Peyer's patch (tissue), 4 donors: ENCODE measurements at places on chromosomes 3 and 15. TPM values are rescaled to one million over a fixed set of nuclear protein-coding genes. Genes with fewer than 3 reads are reported as not detected.

- DNase-seq: no peak
- H3K27ac ChIP-seq: no peak overlapping the region
- no peaks in the 10 kb centered on the region for H3K4me1 ChIP-seq
- H3K27me3 ChIP-seq: no peaks in the 10 kb centered on the region
Observed at GRCh38 chr3:38662544-38662943, 13.1 kb upstream of the SCN5A start.

DNA sequence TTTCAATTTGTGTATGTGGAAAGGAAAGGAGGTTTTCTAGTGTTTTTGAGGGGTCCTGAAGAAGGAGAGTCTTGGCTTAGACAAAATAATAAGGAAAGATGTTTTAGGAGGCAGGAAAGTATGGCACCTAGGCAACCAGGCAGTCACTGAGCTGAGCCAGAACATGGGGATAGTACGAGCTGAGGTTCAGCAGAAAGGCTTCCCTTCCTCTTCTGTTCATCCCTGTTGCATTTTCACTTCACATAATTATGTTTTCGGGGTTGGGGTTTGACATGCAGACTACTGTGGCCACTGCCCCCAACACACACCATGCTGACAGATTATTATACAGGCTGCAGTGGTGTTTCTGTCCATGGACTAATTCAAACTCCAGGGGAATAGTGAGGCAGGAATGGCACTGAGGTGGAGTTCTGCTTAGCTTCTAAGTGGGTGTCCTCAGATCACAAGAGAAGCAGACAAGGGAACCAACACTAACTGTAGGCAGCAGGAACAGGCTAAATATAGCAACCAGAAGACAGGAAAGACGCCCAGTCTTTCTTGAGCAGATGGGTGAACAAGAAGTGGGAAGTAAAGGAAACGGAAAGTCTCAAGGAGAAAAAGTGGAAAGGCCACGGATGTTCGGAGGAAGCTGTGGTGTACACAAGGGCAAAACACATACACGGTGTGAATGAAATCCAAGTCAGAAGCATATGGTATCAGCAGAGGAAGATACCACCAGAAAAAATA is 305.8 kb downstream of the PLCL2 start:
- H3K36me3 ChIP-seq: no peaks in the 10 kb centered on the region
- no peaks in the 10 kb centered on the region for H3K27me3 ChIP-seq
- H3K27ac ChIP-seq: no peak overlapping the region

- DNase-seq: no peak
- H3K27me3 ChIP-seq: no peaks in the 10 kb centered on the region
- H3K4me1 ChIP-seq: no peaks in the 10 kb centered on the region
- no peaks in the 10 kb centered on the region for H3K36me3 ChIP-seq
- H3K4me3 ChIP-seq: no peak overlapping the region
Observed at GRCh38 chr3:24042174-24043059, 97.3 kb downstream of the NR1D2 start.

GRCh38 chr15:88219623-88220022 is 36.9 kb downstream of the NTRK3 start:
- no peak overlapping the region for H3K4me3 ChIP-seq
- no peaks in the 10 kb centered on the region for H3K36me3 ChIP-seq
- no peak for DNase-seq
- no peaks in the 10 kb centered on the region for H3K27me3 ChIP-seq

DNA sequence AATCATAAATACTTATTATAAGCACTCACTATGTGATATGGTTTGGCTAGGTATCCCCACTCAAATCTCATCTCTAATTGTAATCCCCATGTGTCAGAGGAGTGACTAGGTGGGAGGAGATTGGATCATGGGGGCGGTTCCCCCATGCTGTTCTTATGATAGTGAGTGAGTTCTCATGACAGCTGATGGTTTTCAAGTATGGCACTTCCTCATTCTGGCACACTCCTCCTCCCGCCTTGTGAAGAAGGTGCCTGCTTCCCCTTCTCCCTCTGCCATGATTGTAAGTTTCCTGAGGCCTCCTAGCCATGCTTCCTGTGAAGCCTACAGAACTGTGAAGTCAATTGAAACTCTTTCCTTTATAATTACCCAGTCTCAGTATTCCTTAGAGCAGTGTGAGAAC is 53.3 kb upstream of the CHMP2B start:
- H3K36me3 ChIP-seq: no peaks in the 10 kb centered on the region
- no peak overlapping the region for H3K27ac ChIP-seq
- no peaks in the 10 kb centered on the region for H3K27me3 ChIP-seq
- H3K4me3 ChIP-seq: no peak overlapping the region
- H3K4me1 ChIP-seq: no peaks in the 10 kb centered on the region

- H3K4me1 ChIP-seq: no peaks in the 10 kb centered on the region
- no peaks in the 10 kb centered on the region for H3K27me3 ChIP-seq
- H3K4me3 ChIP-seq: no peak overlapping the region
- H3K36me3 ChIP-seq: no peaks in the 10 kb centered on the region
- no peak overlapping the region for H3K27ac ChIP-seq
Observed at GRCh38 chr15:95494971-95495541, 835.4 kb upstream of the NR2F2 start.

DNA sequence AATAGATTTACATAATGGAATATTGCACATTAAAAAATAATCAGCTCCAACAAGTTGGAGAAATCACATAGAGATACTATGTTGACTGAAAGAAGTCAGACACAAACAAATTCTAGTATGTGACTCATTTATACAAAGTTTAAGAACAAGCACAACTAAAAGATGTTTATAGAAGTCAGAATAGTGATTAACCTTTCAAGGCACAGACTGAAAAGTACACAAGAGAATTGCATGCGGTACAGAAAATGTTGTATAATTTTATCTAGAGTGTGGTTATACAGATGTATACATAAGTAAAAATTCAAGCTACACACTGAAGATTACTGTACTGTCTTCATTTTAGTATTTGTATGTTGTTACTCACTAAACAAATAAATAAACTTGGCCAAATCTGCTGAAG is 19.3 kb upstream of the ATOSA start:
- no peak overlapping the region for H3K27ac ChIP-seq
- no peak overlapping the region for H3K4me3 ChIP-seq
- no peaks in the 10 kb centered on the region for H3K27me3 ChIP-seq
- H3K36me3 ChIP-seq: no peaks in the 10 kb centered on the region
- H3K4me1 ChIP-seq: no peaks in the 10 kb centered on the region

GRCh38 chr3:101962055-101962454 is 112.7 kb downstream of the NFKBIZ start:
- H3K36me3 ChIP-seq: no peaks in the 10 kb centered on the region
- H3K4me1 ChIP-seq: no peaks in the 10 kb centered on the region
- no peak for DNase-seq
- no peak overlapping the region for H3K27ac ChIP-seq
- no peak overlapping the region for H3K4me3 ChIP-seq

DNA sequence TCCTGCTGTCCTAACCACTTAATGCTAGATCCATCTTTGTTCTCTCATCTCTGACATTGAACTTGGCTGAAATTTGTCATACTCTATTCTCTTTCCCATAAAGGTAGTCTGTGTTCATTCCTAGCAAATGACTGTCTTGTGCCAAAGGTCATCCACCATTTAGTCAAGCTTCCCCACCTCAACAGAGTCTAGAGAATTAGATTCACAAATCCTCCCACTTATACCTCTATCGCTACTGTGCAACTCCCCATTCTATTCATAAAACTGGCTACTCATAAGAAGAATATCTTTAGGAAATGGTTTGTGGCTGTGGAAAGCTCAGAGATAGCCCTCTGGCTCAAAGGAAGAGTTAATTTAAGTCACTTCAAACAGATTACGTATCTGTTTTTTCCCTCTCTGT is 59.7 kb upstream of the MBNL1 start:
- no peak overlapping the region for H3K27ac ChIP-seq
- H3K4me3 ChIP-seq: no peak overlapping the region
- no peak for DNase-seq
- no peaks in the 10 kb centered on the region for H3K27me3 ChIP-seq

- H3K4me1 ChIP-seq: no peaks in the 10 kb centered on the region
- no peak overlapping the region for H3K27ac ChIP-seq
- H3K36me3 ChIP-seq: no peaks in the 10 kb centered on the region
Observed at GRCh38 chr3:136979684-136980083, 21.9 kb downstream of the IL20RB start.

DNA sequence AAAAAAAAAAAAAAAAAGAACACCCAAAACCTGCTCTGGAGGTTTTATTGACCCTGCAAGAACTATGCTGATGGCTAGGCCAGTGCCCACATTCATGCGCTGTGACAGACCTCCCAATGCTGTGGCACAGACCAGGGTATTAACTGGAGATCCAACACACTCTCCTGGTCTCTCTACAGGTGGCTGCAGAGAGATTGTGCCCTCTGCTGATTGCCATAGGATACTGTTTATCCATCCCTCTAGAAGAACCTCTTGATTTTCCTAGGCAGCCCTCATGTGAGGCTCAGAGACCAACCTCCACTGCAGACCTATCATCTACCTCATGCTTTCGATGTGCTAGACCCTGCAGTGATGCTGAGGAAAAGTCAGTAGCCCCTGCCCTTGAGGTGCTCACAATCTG is 125.5 kb upstream of the TRIM42 start:
- no peaks in the 10 kb centered on the region for H3K36me3 ChIP-seq
- DNase-seq: no peak

ADAMTS7 gene
- total RNA-seq: 2.8 TPM

POC1A gene
- 3.4 TPM for total RNA-seq

GOLGA6D gene
- total RNA-seq: not detected

ZNF80 gene
- total RNA-seq: not detected

DAZL gene
- total RNA-seq: not detected

SMAD6 gene
- total RNA-seq: 11.0 TPM

RAB5A gene
- total RNA-seq: 69.0 TPM
